Kidney tubule cell (primary cell): ENCODE measurements at places on chromosomes 2 and 18.

- no peak for DNase-seq
Observed at GRCh38 chr18:64407606-64408005, 258.7 kb upstream of the LINC00305 start.

- DNase-seq, result no peak
Observed at GRCh38 chr2:1874101-1874865, 130.0 kb upstream of the PXDN start.

GRCh38 chr2:228180181-228181097, 1.0 kb downstream of the SPHKAP start:
- no peak for DNase-seq

DNA sequence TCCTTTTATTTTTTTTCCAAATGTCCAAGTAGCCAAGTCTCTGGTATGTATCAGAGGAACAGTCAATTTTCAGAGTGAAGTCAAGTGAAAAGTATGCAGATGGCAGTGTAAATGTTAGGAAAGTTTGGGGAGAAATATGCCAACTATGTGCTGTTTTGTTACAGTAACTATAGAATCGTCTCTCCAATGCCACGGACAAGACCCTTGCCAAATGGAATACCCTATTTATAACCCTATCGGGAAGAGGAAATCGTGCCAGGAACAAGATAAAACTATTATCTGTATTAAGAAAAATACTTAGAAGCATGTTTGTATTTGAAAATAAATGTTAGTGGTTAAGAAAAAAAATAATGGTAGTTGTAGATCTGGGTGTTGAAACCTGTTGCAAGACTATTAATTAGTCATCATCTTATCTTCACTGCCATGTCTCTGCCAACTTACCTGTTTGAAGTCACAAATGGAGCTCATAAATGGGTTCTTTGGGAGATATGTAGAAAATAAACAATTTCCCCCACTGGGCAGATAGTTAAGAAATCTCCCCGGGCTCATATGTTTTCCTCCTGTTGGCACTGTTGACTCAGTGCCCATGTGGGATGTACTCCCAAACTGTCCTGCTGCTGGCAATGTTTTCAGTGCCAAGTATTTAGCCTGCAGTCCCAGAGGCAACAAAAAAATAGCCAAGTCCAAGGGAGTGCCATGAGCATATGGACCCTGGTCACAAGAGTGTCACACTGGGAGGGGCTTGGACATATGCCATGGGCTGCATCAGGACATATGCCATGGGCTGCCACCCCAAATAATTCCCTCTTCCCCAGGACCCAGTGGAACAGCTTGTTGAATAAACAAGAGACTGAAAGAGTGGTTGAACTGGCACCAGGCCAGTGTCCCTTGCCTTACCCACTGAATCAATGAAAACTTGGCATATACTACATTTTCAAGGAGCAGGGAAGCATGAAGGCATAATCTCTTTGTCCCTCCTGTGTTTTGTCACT, 366.9 kb downstream of the OSR1 start:
- DNase-seq, result peak; percentile 63

DNA sequence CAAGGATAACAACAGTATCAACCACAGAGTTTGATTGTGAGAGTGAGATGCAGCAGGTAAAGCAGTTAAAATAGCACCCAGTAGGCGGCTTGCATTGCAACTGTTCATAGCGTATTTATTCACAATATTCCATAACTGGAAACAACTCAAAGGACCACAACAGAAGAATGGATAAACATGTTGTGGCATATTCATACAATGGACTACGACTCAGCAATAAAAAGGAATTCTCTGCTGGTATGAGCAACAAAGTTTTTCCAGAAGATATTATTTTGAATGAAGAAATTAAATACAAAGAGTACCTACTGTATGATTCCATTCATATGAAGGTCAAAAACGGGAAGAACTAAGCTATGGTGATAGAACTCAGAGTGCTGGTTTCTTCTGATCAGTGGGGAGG, 25.2 kb downstream of the GPATCH11 start:
- no peak for DNase-seq

DNA sequence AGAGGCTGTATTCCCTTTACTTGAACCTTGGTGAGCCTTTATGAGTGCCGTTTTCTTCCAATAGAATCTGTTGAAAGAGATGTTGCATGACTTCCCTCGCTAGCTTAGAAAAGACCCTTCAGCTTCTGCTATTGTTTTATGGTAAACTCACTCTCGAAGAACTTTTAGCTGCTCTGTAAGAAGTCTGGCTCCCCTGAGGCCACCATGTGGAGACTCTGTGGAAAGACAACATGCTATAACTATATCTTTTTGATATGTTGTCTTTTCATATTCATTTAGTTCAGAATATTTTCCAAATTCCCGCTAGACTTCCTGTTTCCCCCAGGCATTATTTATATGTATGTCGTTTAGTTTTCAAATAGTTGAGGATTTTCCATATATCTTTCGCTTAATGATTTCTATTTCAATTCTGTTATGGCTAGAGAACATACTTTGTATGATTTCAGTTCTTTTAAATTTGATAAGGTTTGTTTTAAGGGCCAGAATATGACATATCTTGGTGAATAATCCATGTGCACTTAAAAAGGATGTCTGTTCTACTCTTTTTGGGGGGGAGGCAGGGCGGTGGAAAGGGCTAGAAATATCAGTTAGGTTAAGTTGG, 64.1 kb downstream of the PTPN4 start:
- peak; percentile 39 for DNase-seq

- DNase-seq, result peak; percentile 28
Observed at GRCh38 chr2:10161206-10161931, 38.8 kb downstream of the RRM2 start.

DNA sequence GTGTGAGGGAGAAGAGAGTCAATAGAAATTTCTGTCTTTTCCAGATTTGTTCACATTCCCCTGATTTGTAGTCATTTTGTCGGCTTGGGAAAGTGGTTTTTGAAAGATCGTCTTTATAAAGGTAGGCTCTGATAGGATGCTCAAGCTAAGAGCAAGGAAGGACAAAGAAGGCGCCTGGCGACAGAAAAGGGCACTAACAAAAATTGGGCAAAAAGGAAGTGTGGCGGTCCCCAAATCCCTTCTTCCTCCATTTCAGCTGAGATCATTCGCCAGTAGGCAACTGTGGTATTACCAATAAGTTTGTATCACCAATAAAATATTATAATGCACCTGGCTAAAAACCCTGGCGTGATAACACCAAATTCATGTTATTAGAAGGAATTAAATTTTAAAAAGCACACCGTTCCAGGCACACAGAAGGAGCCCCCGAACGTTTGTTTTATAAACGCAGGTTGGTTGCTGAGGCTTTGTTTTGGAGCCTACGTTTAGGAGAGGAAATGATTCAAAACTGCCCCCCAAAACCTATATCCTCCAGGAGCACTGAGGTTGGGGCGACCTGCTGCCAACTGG, 756 bp upstream of the PTPN4 start:
- no peak for DNase-seq

DNA sequence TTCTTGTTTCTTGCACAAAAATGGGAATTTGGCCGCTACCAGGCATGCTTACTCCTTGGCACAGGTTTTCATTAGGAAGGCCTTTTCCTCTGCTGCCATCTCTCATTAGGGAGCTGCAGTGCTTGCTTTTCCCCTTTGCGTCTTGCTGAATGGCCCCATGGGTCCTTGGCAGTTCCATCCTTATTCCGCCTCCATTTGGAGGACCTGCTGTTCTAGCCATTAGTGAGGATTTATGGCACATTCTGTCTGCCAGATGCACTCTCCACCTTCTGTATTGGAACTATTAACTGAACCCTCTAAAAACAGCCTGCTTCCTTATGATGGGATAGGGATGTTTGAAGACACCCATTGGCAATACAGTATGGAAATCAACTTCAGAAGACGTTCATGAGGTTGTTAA, 103.5 kb upstream of the NOSTRIN start:
- no peak for DNase-seq

DNA sequence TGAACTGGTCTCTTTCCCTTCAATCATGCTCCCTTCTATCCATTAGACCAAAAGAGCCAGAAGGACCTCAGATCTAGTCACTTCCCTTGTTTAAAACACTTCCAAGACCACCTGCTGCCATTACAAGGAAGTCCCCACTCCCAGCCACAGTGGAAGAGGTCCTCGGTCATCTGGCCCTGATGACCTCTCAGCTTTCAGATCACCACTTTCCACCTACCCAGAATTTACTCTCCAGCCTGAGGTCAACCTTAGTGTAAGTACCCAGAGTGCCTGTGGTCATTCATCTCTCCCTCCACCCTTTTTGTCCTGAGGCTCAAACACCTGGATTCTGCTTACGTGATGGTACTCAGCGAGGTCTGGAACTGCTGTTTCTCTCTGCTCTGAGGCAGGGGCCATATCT, 67.1 kb downstream of the MARCO start:
- DNase-seq, result no peak

- DNase-seq, result no peak
Observed at GRCh38 chr2:139917690-139918384, 1137.6 kb upstream of the NXPH2 start.

DNA sequence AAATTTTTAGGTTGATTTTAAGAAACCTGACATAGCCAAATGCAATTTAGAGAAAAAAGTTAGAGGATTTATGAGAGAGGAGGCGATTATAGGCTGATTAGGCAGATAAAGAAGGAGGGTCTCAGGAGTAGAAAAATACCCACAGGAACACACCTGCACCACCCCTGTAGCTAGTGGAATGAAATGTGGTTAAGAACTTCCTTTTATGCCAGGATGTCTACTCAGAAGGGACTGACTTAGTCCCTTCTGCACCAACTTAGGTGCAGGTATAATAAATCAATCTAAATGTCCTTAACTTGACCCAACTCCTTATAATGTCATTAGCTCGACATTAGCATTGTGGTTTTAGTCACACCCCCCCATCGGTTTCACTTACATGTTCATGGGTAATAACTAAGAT, 1274.5 kb upstream of the TMEFF2 start:
- DNase-seq, result no peak

- peak; percentile 63 for DNase-seq
Observed at GRCh38 chr2:46632349-46632748, 153.0 kb downstream of the TMEM247 start.

GRCh38 chr2:227886149-227886548, 14.7 kb downstream of the DAW1 start:
- DNase-seq, result no peak

DNA sequence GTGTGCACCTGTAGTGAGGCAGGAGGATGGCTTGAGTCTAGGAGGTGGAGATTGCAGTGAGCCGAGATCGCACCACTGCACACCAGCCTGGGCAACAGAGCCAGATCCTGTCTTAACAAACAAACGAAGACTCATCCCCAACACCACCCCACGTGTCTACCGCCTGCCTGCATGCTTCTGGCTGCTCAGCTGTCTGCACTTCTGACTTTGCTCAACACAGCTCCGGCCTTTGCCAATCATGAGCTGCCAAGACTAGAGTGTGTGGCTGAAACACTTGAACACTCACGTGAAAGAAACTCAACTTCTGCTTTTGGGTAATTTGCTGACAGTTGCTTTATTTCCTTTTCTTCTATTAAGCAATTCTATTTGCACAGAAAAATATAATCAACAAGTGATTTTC, 32.1 kb upstream of the SP3 start:
- DNase-seq, result peak; percentile 22

DNA sequence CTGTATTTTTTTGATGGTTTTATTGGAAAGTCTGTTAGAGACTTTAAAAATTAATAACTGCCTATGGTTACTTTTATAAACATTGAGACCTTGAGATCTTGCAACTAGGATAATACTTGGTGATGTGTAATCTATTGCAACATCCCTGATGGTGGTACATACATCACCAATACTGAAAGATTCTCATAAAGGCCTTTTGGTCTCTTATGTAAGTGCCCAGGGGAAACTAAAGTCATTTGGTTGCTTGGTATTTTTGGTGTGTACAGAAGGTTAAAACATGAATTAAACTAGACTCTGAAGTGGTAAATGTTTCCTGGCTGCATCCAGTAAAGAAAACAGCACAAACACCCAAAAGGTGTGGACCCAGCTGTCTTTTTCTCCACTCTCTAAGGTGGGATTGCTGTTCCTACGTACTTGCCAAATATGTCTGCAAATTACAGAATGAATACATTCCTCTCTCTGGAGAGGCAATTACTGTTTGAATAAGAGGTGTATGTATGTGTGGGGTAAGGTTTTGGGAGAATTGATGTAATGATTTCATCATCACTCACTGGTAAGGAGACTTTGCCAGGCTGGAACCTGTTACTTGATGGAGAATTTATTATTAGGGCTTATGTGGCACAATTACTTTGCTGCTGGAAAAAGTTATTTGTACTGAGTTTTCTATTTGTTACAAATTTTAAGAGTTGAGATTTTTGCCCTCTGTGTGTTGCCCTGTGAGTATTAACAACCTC, 3.6 kb downstream of the B3GNT2 start:
- DNase-seq, result no peak

DNA sequence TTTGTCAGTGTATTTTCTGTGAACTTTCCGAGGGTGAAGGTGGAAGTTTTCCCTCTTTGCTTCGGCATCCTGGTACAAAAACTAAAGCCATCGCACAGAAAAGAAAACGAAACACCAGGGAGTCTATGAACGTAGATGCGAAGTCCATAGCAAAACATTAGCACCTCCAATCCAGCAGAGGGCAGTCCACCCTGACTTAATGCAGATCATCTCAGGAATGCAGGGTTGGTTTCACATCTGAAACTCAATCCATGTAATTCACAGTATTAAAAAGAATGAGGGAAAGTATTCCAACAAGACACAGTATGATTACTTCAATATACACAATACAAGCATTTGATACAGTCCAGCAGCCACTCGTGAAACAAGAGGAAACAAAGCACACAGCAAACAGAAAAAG, 70.8 kb downstream of the RTP5 start:
- no peak for DNase-seq

DNA sequence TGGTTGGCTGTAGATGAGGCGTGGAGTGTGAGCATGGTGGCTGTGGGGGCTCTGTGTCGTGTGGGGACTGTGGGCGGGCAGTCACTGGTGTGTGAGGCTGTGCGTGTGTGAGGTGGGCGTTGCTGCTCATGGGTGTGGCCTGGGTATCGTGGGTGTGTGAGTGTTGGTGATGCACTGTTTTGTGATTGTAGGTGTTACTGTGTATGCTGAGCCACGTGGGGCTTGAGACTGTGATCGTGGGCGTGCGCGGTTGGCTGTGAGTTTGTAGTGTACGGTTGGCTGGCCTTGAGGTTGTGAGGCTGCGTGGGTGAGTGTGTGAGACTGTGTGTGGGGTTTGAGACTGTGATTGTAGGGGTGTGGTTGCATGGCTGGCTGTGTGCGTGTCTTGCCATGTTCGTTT, 8.5 kb downstream of the INHBB start:
- DNase-seq, result no peak

DNA sequence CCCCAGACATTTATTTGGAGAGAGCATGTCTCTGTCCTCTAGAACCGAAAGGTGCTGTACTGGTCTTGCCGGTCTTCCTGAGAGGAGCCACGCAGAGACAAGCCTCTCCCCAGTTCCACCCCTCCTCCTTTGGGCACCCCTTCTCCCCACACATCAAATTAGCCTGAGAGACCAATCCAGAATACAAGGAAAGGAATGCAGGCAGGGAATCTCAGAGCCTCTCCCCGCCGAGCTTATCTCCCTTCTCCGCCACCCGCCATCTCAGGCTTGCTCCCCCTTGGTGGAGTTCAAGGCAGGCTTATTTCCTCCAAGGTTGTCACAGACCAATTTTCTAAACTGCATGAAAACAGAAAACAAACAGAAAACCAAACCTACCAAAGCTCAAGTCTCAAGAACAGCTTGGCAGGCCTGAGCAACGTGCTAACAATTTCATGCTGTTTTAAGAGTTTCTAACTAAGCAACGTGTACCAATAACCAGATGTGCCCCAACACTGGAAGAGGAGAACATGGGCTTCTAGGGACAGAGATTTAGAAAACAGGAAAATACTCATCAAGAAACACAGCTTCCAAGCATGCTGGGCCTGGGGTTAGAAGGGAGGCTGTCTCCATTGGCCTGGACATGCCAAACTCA, 124.5 kb upstream of the PKDCC start:
- DNase-seq, result no peak
